Spinal cord (tissue), 10 donors: ENCODE measurements at places on chromosomes 2 and 18. TPM values are rescaled to one million over a fixed set of nuclear protein-coding genes. Genes with fewer than 3 reads are reported as not detected.

The SERPINB12 gene
- not detected for total RNA-seq

The SCTR gene
- total RNA-seq = 0.28 TPM

The TIMM21 gene
- total RNA-seq = 58.7 TPM

The WDFY1 gene
- 87.3 TPM for total RNA-seq

The APOB gene
- total RNA-seq = 0.69 TPM

DNA sequence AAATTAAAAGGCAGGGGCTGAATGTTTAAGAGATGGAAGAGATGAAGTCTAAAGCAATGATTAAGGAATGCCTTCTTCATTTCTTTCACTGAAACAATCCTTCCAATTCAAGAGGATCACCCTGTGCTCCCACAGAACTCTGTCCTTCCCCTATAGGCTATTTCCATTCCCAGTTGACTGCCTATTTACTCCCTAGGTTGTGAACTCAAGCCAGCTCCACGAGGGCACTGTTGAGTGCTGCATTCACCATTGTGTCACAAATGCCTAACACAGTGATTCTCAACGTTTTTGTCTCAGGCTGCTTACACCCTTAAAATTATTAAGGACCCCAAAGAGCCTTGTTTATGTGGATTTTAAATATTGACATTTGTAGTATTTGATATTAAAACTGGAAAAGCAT, 112.4 kb downstream of the AOX1 start:
- H3K4me1 ChIP-seq = no peaks in the 10 kb centered on the region
- H3K27me3 ChIP-seq = no peaks in the 10 kb centered on the region
- H3K27ac ChIP-seq = no peak overlapping the region
- DNase-seq = no peak

GRCh38 chr2:18167871-18168270, 289.4 kb downstream of the KCNS3 start:
- H3K4me1 ChIP-seq = no peaks in the 10 kb centered on the region
- no peak overlapping the region for H3K27ac ChIP-seq
- no peak overlapping the region for H3K4me3 ChIP-seq
- DNase-seq = no peak

DNA sequence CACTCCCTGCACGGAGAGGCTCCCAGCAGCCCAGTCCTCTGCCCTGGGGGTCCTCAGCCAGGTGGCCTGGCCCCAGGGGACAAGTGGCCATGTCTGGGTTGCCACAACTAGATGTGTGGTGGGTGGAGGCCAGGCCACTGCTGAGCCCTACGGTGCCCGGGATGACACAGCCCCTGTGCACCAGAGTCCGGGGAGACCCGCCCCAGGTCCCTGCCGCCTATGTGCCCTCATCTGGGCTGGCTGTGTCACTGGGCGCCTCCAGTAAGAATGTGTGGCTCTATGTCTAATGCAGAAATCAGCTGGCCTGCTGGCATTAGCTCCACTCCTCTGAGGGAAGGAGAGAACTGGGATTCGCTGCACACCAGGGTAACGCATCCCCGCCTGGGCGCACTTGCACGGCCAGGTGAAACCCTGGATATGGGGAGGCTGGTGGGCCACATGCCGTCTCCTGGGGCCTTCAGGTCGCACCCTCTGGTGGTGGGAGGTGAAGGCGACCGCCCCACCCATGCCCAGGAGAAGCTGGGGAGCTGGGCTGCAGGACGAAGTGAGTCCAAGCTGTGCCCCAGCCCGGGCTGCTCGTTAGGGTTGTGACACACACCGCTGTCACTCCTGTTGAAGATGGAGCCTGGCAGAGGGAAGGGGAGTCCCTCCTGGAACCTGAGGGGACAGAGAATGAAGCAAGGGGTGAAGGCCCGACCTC, 136.1 kb downstream of the PTGR3 start:
- H3K27ac ChIP-seq = no peak overlapping the region
- no peak for DNase-seq
- no peak overlapping the region for H3K4me3 ChIP-seq
